SHP77 treated with DMSO at 0.1 percent for 48 hours (cell line): ENCODE measurements at places on chromosomes 5 and 9.

- no peak for DNase-seq
These were observed 1.0 kb downstream of the SIT1 start for GRCh38 chr9:35649431-35650340.

- DNase-seq = no peak
These were observed 118.9 kb downstream of the CETN3 start for GRCh38 chr5:90290648-90291047.

DNA sequence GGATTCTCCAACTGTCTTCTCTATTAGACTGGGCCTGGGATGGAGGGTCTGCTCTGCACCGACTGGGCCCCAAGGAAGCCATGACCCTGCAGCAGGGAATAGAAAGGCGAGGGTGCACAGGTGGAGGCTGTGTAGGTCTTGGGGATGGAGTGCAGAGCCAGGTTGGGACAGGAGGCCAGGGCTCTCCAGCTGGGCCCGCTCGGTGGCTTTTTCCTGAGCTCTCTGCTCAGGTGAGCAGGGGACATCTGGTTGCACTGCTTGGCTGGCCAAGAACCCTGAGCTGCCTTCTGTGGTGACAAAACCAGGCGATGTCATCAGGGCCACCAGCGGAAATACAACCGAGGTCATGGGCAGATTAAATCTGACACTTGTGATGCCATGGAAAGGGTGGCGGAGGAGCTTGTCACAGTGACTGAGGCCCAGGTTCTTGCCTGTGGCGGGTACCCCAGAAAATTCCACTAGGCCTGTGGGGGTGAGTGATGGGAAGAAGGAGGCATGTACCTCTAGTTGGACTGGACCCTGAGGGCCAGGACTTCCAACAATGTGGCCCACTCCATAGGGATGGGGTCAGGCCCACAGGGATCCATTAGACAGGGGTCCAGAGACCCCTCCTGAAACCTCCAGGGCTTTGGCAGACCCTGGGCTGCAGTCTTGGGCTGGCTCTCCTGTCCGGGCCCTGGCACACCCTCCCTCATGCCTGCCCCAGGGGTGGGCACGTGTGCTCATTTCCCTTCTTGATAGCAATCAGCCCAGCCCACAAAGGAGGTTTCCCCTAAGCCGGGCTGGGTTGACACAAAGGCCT lies 4.4 kb upstream of the IL3 start:
- no peak for DNase-seq

GRCh38 chr9:68643901-68644809 lies 60.9 kb upstream of the PIP5K1B start:
- no peak for DNase-seq

GRCh38 chr5:88613051-88613450 lies 269.9 kb downstream of the MEF2C start:
- DNase-seq = no peak

- DNase-seq = no peak
These were observed 326.7 kb downstream of the PIK3R1 start for GRCh38 chr5:68542207-68542606.

GRCh38 chr5:4758550-4758949 lies 381.6 kb upstream of the ADAMTS16 start:
- no peak for DNase-seq

DNA sequence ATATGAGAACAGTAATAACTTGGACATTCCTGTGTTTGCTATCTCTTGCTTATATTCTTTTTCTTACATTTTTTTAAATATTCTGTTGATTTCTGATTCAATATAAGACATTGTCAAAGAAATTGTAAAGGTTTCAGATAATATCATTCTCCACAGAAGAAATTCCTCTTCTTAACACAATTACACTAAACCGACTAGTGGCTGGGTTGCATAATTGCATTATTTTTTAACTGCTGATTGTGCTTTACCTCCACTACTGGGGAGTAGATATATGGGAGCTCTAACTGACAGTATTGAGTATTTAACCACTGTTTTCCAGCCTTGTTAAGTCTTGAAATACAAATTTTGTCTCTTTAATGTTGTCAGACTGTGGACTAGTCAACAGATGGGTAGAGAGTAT lies 723.8 kb upstream of the EDIL3 start:
- DNase-seq = no peak

- no peak for DNase-seq
These were observed 287.4 kb upstream of the IRX4 start for GRCh38 chr5:2169850-2170760.

- DNase-seq = no peak
These were observed 4.9 kb downstream of the TRAF1 start for GRCh38 chr9:120921661-120922181.

DNA sequence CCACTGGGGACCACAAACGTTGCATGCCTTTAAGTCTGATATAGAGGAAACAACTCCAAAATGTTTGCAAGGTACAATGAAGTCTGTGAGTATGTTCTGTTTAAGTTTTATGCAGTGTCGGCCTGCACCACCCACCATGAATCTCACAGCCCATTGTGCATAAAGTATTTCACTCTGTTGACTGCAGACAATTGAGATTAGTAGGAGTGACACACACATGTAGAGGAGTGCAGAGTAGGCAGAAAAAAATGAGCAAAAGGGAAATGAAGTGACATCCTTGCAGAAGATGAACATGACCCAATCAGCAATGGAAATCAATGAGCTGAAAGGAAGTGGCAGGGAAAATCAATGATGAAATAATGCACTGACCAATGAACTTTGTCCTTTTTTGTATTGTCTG lies 315.6 kb upstream of the PTPRD start:
- DNase-seq = no peak

GRCh38 chr5:137598399-137598798 lies 99.3 kb upstream of the SPOCK1 start:
- no peak for DNase-seq

DNA sequence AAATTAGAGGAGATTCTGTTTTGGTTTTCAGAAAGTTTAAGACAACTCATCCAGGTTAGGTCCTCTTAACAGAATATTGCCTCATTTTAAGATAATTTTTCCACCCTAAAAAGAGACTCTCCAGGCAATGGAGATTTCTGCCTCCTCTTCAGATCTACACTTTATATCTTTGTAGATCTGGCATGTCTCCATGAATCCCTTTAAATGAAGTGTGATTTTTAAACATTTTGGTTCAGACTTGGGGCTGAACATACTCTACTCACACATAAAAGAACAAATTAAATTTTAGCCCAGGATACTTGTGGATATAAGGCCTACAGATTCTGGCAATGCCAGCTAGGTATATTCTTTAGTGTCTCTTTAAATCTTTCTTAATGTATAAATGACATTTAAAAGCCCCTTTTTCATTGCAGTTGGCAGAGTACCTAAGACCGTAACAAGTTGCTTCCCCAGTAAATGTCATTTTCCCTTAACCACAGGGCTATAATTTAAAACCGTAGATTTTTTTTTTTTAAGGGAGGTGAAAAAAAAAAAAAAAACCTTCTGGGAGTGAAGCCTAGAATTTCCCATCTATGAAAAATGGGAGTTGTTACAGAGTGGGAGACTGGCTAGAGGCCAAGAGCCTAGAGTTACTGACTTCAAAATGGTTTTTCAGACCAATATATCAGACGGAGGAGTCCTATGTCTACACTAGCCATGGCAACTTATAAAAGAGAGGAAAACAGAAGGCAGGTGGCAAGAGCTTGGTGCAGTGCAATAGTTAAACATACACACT lies 207.8 kb upstream of the TARS1 start:
- no peak for DNase-seq

- DNase-seq = no peak
These were observed 58.5 kb upstream of the CLINT1 start for GRCh38 chr5:157917491-157917890.

GRCh38 chr5:665956-666711 lies 27.0 kb downstream of the TPPP start:
- no peak for DNase-seq

DNA sequence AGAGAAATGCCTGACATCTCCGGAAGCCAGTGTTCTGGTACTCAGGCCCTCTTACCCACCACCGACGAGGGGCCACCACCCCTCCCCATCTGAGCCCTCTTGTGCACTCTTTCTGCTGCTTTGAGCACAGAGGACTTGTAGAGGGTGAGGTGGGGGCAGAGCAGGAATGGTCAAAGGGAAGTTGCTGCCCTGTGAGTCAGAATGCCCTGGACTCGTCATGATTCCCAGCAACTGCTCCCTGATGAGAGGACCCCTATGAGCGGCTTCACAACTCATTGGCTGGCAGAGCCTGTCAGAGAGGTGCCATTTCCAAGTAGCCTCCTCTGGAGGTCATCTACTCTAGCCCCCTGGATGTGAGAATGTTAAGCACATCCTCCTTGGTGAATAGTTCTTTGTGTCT lies 845 bp downstream of the ECSCR start:
- no peak for DNase-seq

DNA sequence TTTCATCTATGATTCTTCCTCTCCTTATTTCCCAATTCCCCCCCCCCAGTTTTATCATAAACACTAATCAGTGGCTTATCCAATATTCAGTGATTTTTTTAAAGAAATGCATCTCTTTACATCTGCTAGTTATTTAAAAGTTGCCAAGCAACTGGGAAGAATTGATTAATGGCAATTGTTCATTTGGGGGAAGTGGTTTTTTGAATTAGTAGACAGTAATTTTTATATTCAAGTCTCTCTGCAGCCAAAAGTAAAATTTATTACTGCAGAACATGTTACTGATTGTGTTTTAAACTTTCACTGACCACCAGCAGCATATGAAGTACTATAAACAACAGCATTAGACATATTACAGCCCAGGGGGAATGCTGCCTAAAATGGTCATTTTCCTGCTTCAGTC lies 308.8 kb upstream of the NREP start:
- DNase-seq = no peak

DNA sequence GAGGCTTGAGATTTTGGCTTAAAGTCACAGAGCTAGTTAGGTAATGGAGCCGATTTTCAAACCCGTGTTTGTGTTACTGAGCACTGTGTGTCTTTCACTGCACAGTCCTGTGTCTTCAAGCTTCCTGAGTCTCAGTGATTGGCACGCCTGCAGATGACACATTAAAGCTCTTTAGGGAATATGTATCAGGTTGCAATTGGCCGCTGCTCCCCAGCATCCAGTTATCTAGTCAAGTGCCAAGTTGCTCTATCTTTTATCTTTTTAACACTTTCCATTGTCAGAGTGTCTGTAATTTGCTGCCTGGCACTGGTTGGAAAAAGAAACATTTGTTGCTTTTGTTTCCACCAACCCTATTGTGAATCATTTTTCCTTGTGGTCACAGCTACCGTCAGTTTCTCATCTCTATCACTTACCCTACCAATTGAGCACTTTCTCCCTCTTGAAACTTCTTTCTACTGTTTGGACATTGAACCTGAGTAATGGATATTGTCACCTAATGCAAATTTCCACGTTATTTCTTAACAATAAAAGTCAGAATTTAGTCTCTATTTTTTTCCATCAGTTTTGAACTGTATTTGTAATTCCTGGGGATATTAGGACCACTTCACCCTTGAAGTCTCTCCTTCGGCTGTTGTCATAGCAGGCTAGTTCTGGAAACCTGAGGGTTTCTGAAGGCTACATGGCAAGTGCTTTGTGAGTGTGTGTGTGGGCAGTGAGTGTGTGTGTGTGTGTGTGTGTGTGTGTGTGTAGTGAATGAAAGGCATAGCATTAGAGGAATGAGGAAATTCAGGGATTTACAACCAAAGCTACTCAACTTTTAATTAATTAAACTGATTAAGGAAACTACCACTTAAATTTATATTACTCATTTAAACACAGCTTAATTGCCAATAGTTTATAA lies 274.3 kb downstream of the ISL1 start:
- DNase-seq = no peak

- DNase-seq = no peak
These were observed at the start of gene CCDC107 for GRCh38 chr9:35658137-35658967. Gene CCDC107, plus strand, starts transcription at chr9:35658292. Its CDS starts 88 bp downstream, at chr9:35658380.

DNA sequence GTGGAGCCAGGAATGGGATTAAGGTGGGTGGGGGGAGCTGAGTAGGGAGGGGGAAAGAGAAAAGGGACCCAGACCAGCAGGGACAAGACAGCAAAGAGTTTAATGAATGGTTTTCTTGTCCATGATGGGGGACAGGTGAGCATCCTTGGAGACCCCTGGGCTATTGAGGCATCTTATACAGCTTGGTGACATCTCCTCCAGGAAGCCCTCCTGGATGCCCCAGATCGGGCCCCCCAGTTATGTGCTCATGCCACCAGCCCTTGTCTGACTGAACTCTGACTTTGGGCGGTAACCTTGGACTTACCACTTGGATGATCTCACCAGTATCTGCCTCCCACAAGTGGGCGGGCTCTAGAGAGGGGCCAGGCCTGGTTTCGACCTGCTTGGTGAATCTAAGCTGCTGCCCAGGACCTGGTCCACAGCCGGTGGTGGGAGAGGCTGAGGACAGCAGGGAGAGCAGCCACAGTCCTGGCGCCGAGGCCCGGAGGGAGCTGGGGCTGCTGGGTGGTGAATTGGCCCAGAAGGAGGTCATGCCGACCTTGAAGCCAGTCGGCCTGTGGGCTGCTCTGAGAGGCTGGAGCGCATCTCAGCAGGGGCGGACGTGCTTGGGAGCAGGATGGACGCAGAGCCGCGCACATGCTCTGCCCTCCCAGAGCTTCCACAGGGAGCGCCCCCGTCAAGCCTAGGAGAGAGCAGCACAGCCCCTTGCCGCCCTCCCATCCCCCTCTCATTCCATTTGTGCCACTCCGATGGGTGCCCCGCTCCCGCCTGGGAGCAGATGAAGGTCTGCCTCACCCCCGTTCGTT lies 36.2 kb downstream of the UNC5A start:
- DNase-seq = no peak

DNA sequence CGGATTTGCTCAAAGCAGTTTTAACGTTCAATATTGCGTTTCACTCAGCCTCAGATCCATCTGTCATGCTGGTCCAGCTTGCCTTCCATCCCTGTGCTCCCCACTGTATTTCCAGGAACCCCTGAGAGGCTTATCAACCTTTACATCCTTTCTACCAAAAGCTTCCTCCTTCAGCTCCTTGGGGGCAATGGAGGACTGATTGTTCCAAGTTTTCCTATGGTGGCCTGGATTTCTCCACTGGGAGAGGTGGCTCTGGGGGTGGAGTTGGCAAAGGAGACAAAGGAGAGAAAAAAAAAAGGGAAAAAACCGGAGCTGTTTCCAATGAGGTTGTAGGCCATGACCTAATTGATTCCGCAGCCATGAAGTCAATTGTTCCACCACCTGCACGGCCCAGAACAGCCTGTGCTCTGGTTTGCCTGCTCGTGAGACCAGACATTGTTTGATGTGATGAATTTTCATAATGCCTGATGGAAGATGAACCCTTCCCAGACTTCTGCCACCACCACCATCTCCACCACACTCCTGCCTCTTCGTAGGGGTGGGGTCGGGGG lies 54.1 kb downstream of the ABLIM3 start:
- no peak for DNase-seq

DNA sequence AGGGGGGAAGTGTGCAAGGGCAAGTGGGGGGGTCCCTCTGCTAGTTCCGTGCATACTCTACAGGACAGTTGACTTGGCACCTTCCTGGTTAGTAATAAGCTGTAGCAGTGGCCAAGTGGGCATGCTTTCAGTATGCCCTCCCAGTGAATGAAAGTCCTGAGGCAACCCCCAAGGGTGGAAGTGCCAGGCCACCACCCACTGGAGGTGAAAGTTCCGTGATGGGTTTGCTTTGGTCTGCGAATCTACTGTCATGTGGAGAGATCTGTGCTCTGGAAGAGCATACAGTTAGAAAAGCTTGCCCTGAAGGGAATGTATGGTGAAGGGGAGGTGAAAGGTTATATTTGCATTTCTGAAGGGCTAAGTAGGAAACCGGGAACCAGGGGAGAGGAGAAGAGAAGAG lies 10.3 kb downstream of the FXN start:
- no peak for DNase-seq

- DNase-seq = no peak
These were observed 529 bp upstream of the TPM2 start for GRCh38 chr9:35690294-35690613.

GRCh38 chr9:33498387-33498786 lies 24.7 kb upstream of the NOL6 start:
- no peak for DNase-seq
